ENCODE measurements at places on chromosomes 1 and 21. TPM values are rescaled to one million over a fixed set of nuclear protein-coding genes. Genes with fewer than 3 reads are reported as not detected.
A peak's percentile ranks its signal among the peaks of the same experiment; 100 is the strongest.

DNA sequence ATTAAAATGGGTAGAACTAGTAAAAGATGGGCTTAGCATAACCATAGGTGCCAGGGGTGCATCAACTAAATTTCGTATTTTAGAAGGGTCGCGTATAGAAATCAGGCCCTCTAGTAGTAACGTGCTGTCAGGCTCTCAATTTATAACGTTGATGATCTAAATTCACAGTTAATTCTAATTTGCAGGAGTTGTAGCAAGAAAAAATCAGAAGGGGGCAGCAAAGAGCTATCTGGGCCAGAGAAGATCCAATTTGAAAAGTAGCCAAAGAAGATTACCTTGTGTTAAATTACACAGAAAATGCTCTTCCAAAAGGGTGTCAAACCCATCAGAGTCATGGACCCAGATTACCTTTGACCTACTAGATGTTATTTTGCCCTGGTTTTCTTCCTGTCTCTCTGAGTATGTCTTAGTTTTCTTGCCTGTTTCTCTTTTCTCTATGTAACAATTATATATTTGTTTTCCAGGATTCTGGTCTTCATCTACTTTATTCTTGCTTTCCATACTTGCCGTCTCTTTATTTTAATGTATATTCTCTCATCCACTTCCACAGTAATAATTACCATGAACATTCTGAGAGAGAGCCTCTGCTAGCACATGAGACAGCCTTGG is 1030.9 kb downstream of the AMY1C start:
- no peak for DNase-seq

DNA sequence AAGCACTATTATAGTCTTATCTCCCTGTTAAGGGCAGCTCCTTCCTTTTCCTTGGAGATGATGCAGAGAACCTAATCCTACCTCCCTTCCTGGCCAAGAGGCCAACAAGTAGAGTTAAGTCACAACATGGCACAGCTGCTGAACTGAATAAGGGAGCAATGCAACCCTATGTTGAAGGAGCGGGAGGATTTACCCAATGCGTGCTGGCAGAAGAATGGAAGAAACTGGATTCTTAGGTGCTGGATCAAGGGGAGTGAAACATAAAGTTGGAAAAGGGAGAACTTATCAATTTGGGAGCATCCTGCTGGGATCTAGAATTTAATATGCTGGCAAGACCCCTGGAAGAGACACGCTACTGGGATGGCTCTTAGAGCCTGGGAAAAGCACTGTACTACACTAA is 12.0 kb upstream of the HUNK start:
- no peak for DNase-seq

DNA sequence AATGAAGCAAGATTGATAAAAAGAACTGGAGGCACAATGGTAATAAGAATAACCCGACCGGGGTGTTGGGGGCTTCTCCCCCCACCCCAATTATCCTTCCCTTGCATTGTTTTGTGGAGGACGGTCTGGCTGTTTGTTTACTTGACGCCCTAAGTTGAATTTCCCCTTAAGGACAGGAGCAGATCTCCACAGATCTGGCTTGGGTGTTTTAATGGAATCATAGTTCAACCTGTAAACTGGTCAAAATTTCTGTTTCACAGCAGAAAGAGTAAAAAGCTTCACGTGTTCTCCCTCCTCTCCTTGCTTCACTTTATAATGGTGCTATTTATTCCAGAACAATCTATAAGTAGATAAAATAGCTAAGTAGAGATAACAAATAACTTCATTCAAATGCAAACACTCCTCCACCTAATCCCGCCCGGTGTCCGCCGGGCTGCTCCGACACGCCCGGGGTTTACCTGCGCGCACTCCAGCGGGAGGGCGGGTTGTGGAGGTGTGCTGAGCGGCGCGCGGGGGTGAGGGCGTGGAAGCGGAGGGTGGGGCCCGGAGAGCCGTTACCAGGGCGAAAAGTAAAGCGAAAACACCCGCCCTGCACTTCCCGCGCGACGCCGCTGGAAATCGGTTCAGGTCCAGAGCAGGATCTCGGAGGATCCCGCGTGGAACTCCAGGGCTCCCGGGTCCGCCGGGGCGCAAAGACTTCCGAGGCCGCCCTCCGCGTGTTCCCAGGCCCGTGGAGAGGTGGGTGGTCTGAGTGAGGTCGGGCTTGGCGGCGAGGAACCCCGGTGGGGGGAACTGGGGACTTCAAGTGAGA is 2.0 kb upstream of the ATF3 start:
- DNase-seq = peak; percentile 78

DNA sequence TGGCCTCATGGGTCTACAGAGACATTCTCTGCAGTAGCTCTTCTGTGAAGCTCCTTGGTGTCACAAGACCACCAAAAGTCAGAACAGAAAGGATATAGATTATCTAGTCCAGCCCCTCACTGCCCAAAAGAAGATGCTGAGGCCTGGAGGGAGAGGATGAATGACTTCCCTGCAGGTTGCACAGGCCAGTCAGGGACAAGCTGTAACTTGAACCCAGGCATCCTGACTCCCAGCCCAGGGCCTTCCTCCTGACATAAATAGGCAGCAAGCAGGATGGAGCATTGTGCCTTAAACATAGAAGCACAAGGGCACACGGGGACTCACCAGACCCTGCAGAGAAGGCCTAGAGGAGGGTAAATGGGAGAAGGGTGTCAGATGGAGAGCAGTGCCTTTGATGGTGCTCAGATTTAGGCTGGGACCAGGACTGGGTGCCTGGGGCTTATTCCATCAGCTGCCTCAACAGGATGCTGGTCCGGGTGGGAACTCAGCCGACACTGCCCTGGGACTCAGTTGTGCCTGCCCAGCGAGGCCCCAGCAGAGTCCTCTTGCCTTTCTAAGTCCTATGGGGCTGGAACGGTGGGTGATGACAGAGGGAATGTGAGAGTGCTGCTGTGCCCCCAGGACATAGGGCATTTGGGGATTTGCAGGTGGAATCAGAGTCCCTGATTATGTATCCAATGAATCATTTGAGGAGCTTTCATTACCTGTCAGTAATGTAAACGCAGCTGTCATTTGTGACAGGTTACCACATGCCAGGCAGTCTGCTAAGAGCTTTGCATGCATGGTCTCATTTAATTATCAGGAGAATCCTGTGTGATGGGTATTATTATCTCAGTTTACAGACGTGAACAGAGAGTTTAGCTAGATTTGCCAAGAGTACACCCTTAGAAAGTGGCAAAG is 13.2 kb downstream of the S100A7A start:
- DNase-seq = no peak

Gene HES2
- 10.7 TPM for polyA plus RNA-seq

DNA sequence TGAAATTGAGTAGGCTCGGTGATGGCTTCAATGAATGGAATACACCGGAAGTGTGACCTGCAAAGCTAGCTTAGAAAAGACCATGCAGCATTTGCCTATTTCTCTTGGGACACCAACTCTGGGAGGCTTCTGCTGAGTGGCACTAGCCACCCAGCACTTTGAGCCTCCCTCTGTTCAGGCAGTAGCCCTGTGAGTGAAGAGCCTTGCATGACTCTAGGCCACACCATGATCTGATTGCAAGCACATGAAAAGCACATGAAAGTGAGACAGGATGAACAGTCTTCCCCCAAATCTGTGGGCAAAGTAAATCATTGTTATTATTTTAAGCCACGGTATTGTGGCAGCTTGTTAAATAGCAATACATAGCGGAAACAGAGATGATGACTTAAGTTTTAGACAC is 2.8 kb downstream of the CD48 start:
- no peak for DNase-seq

DNA sequence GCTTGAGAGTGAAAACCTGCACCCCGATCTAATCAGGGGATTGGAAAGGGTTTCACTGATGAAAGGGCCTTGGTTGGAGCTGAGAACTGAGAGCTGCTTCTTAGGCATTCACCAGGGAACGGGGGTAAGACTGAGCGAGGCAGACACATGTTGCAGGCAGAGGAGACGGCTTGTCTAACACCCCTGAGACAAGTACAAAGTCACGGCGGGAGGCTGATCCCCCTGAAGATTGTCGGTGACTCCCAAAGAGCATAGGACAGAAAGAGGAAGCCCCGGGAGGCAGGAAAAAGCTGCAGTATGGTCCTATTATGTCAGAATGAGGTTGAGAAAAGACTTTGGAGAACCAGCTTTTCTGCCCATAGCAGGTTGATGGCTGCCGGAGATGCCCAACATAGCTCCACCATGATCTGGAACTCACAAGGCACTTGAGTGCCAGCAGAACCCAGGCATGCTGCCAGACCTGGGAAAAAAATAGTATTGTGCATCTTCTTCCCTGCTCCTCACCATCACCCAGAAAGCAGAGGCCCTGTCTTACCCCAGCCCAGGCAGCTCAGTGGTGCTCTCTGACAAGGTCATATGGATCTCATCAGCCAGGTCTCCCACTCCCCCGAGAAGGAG is 463.9 kb upstream of the PROX1 start:
- no peak for DNase-seq

Gene ASCL5
- not detected for polyA plus RNA-seq

GRCh38 chr1:4044967-4045366 is 144.9 kb upstream of the C1orf174 start:
- no peak for DNase-seq

- no peak for DNase-seq
Measured at GRCh38 chr1:60415696-60416095, 342.1 kb upstream of the C1orf87 start.

Gene AJAP1
- 0.60 TPM for polyA plus RNA-seq

GRCh38 chr1:9309991-9310390 is 17.3 kb downstream of the SPSB1 start:
- DNase-seq = no peak

DNA sequence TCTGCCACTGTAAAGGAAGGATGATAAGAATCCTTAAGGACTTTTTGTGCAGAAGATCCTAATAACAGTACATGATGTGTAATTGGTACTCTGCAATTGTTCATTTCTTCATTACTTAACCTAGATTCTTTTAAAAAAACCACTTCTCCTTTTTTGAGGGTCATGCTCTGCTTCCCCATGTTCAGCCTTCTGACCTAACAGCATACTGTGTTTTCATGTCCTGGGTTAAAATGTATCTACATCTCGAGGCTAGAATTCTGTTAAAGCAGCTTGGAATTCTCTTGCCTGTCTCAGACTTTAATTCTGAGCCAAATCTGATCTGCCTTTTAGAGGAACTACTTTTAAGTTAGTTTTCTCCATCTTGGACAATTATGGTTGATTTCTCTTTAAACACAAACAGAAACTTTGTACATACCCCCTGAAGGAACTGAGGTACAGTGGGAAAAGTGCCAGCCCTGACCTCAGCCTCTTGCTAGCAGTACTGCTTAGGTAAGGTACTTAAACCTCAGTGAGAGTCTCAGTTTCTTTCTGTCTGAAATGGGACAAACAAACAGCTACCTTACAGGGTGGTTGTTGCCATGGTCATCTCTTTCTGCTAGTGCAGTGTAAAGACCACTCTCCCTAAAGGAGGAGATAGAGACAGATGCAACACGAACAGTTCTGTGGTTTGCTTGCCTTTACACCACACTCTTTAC is 103.2 kb upstream of the DYNLT5 start:
- DNase-seq = no peak

DNA sequence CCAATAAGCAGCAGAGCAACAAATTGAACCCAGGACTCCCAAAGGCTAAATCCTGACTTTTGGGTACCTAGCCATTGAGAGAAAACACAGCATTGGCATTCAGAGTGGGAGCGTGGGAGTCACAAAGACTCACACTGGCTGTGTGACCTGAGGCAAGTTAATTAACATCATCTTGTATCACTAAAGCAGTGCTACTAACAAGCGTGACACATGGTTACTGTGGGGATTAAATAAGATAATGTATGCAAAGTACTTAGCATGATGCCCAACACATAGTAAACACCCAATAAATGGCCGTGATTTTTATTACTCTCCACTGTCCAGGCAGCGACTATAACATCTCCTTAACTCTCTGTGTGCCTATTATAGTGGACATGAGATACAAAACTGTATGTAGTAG is 73.3 kb downstream of the CD34 start:
- no peak for DNase-seq

DNA sequence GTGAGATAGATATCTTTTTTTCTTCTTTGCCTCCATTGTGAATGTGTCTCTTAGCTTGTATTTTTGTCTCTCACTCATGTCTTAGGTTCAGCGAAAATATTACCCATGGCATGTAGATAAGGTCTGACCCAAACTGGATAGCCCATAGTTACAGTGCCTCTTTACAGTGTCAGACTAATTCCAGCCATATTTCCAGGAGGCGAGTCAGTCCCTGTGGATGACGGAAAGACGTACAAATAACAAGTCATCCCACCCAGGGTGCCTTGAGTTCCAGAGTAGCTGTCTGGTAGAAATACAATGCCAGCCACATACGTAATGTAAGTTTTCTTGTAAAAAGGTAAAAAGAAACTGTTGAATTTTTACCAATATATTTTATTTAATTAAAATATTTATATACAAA is 157.3 kb downstream of the ZNF281 start:
- DNase-seq = no peak

- DNase-seq = no peak
Measured at GRCh38 chr1:87051965-87052364, 137.5 kb downstream of the HS2ST1 start.

Gene CADM3
- polyA plus RNA-seq = 7.2 TPM

- DNase-seq = no peak
Measured at GRCh38 chr21:33293136-33293535, 27.0 kb downstream of the IL10RB start.

Gene GPR89A
- polyA plus RNA-seq = 4.2 TPM

DNA sequence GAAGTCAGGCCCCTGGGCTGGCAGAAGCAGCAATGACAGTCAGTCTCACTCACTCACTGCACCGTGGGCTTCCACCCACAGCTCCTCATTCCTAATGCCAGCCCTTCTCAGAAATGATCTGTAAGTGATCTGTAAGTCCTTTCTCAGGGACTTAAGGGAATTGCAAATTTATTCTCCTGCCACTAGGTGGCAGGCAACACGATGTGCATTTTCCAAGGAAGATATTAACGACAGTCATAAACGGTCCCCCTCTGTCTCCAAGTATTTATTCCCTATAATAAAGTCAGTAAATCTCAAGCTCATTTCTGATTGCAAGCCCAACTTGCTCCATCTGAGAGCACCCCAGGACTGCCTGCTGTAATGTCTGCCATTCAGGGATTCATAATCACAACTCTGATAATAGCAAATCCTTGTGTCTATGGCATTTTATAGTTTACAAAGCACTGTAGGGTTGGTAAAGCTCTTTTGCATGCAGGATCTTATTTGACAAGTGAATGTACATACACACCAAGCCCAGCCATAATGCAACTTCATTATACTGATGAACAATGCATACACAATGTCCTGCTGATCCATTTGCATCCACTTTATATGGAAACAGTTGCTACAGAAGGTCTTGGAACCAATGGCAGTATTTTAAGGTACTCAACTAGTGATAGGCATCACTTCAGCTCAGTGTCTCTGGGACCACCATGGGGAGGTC is 380.5 kb upstream of the CAMK1G start:
- DNase-seq = no peak

- DNase-seq = no peak
Measured at GRCh38 chr1:109137958-109138357, 24.0 kb downstream of the ELAPOR1 start.

Gene LYSMD1
- 7.9 TPM for polyA plus RNA-seq

Gene LCE1E
- polyA plus RNA-seq = not detected
